Stimulated activated CD8-positive, alpha-beta memory T cell treated with anti-CD3 and anti-CD28 coated beads, Interleukin-15, amount 100 ng/mL, for 4 hours (primary cell): ENCODE measurements at places on chromosomes 13 and 19.

GRCh38 chr19:8307400-8307964 is 676 bp downstream of the CD320 start:
- DNase-seq, result no peak

- no peak for DNase-seq
These were observed 3.4 kb upstream of the TGFB1 start for GRCh38 chr19:41356984-41357739.

GRCh38 chr13:49935171-49936074 is 717 bp downstream of the SPRYD7 start:
- DNase-seq, result peak; percentile 6

DNA sequence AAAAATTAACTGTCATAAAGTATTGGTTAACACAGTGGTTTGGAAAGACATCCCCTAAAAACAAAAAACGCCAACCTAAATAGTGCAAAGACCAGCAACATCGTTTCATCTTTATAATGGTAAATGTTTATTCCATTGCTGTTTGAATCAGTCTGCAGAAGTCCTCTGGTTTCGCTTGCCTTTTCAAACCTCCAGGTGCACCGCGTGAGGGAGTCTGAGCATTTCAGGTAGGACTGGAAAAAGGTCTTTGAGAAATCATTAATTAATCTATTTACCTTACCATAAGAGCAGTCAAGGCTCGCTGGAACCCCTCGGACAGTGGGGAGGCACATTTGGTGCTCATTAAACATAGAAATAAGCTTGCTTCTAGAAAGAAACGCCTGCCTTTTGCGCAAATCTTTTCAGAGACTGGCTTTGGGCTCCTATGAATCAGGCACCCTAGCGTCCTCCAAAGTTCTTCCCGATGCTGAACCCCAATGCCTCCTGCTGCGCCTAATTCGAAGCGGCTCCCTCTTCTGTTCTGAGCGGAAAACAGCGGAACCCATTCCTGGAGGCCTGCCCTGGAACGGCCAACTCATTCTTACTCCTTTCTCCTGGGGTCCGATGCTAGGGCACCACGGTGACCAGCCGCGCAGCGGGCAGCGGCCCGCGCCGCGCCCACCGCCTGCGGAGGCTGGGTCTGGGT is 951 bp upstream of the MTUS2 start:
- no peak for DNase-seq

DNA sequence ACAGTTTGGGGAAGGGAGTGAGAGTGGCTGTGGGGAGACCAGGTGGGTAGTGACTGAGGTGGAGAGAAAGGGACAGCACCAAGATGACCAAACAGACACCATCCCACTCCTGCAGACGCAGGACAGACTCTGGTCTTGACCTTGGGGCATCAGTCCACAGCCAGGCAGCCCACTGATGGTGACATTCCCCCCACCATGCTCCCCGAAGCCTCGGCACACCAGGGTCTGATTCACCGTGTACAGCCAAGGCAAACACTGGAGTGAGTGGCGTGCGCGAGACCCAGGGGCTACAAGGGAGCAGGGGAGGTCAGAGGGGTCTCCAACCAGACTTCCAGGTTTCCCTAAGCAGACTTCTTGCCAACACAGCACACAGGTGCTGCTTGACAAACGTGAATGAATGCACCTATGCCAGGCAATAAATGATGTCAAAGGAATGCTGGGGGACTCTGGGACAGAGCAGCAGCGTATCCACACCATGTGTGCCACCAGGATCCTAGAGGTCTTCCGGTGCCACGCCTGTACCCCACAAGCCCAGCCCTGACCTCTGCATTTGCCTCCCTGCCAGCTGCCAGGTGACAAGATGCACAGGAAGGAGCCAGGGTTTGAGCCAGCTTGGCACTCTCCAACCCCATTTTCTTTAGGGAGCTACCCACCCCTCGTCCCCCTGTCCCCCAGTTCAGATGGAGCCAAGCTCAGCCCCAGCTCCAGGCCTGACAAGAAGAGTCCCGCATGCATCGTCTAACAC is 18.5 kb downstream of the RANBP3 start:
- DNase-seq, result no peak

- DNase-seq, result no peak
These were observed 32.8 kb downstream of the ELL start for GRCh38 chr19:18488838-18489626.
